ENCODE measurements at places on chromosomes 3 and 15.

DNA sequence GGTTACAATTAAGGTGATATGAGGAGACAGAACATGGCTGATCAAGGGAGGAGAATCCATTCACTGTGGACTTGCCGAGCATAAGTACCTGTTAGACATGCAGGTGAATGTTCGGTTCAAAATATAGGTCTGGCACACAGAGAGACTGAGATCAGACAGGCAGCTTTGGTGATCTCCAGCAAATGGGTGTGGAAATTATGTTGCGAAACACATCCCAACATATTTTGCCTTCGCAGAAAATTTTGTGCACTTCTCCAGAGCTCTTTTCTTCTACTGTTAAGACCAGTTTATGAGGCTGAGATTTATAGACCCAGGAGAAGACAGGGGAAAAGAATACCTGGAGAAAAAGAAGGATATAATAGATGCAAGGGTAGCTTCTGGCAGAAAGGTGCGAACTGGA is 183.2 kb downstream of the NEK10 start:
- no peak for DNase-seq

- DNase-seq: no peak
These were observed 781.7 kb downstream of the MECOM start for GRCh38 chr3:168881804-168882203.

DNA sequence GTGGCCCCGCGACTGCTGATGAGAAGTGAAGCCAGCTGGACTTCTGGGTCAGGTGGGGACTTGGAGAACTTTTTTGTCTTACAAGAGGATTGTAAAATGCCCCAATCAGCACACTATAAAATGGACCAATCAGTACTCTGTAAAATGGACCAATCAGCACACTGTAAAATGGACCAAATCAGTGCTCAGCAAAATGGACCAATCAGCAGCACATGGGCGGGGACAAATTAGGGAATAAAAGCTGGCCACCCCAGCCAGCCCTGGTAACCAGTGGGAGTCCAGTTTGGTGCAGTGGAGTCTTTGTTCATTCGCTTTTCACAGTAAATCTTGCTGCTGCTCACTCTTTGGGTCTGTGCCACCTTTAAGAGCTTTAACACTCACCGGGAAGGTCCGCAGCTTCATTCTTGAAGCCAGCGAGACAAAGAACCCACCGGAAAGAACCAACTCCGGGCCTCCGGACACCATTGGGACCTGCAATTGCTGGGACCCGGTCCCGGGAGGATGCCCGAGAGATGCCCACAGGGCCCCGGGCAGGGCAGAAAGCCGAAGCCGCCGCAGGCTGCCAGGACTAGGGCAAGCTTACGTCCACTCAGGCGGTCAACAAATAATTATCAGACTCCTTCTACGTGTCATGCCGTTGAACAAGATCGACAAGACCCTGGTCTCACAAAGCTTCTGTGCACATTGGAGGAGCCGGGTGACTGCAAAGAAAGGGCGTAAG is 8.3 kb upstream of the NR2E3 start:
- DNase-seq: no peak

GRCh38 chr15:62698646-62699045 is 343.9 kb upstream of the TPM1 start:
- DNase-seq: no peak

Measured in SJSA1 (cell line).